Activated T-helper 1 cell treated with anti-CD3 and anti-CD28 coated beads, Interleukin-2, amount 50 U/mL, for 16 hours (primary cell): ENCODE measurements at places on chromosomes 12 and 14.

GRCh38 chr14:105026033-105026785 lies 5.3 kb upstream of the CDCA4 start:
- no peak for DNase-seq

- no peak for DNase-seq
Observed at GRCh38 chr12:110932046-110932445, 11.7 kb upstream of the MYL2 start.

- DNase-seq, result no peak
Observed at GRCh38 chr12:62900686-62901272, 34.2 kb downstream of the PPM1H start.

DNA sequence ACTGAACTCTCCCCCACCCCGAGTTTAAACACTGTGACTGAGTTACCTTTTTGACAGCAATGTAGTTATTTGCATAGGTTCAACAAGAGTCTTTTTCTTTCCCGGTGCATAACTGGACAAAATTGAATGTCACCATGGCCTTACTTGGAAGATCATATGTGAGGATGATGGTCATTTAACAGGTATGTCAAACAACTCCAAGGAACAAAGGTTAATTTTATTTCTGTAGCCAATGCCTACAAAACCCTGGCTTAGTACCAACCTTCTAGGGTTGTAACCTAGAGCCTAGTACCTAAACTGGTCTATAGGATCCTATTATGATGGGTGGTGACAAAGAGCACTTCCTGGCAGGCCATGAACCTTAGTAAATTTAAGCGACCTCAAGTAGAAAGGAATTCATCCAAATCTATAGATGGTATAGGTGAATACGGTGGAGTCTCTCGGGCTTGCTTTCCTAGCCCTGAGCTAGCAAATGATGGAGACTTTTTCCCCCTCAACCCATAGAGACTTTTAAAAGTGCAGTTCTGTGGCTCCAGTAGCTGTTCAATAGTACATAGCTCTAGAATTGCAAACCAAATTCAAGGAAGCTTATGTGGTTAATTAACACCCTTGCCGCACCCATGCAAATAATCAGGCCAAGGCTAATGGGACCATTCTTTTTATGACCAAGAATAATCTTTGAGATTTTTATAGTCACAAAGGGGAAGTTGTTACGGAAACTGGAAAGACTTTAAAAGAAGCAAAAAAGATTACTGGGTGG lies 89.0 kb downstream of the SLC38A1 start:
- no peak for DNase-seq

- DNase-seq, result no peak
Observed at GRCh38 chr14:21241218-21241819, 27.9 kb downstream of the HNRNPC start.

DNA sequence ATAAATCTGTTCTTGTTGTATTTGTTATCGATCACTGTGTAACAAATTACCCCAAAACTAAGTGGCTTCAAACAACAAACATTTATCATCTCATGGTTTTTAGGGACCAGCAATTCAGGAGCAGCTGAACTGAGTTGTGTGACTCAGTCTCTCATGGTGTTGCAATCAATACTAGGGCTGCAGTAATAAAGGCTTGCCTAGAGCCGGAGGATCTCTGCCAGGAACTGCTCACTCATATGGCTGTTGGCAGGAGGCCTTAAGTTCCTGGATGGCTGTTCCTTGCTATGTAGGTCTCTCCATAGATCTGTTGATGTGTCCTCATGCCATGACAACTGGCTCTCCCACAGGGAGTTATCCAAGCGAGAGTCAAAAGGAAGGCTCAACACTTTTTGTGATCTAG lies 3.8 kb upstream of the PSMC6 start:
- no peak for DNase-seq

GRCh38 chr14:76465664-76466063 lies 89.7 kb downstream of the ESRRB start:
- no peak for DNase-seq

- DNase-seq, result no peak
Observed at GRCh38 chr12:78888568-78888967, 24.0 kb downstream of the SYT1 start.

GRCh38 chr14:94239406-94239805 lies 53.7 kb downstream of the SERPINA10 start:
- DNase-seq, result no peak
